ENCODE measurements at places on chromosomes 4 and X.

- no peak for DNase-seq
Observed at GRCh38 chrX:70554523-70554922, 109.9 kb downstream of the DLG3 start.

DNA sequence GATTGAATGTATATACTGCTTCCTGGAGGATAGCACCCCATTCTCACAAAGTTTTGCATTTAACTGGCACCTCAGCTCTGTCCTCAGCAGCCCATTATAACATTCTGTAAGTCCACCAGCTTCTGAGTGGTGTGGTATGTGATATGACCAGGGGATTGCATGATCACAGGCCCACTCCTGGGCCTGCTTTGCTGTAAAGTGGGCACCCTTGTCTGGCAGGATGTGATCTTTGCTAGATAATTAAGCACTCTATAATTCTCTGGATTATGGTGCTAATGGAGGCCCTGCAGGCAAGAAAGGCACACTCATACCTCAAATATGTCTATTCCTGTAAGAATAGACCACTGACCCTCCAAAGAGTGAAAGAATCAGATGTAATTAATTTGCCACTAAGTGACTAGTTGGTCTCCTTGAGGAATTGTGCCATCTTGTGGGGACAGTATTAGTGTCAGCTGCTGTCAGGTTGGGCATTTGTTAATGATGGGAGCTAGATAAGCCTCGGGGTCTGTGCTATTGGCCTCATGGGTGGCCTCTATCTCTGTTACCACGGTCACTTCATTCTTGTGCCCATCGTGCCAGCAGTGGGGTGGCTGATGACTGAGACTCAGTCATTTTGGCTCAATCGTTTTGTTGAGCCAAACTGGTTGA is 2.2 kb upstream of the CFI start:
- no peak for DNase-seq

DNA sequence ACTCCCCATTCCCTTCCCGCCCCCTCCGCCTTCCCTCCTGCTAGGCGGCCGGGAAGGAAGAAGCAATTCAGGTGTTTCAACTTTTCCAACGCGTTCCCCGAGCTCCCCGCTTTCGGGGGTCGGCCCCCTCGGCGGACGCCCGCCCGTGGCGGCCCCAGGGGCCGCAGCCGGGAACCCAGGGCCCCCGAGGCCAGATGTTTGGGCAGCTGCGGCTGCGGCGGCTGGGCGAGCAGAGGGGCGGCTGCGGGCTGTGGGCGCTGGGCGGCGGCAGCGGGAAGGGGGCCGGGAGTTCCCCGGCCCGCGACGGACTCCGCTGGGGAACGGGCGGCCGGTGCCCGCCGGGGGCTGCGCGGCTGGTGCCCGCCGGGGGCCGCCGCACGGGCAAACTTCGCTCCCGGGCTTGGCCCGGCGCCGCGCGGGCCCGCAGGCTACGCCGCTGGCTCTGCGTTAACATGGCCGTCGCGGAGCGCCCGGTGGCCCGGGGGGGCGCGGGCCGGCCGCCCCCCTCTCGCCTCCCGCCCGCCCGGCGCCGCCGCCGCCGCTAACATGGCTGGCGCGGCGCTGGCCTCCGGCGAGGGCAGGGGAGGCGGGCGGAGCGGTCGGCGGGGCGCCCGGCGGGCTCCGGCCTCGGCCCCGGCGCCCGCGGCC is 510 bp downstream of the HMGB3 start:
- DNase-seq = no peak

DNA sequence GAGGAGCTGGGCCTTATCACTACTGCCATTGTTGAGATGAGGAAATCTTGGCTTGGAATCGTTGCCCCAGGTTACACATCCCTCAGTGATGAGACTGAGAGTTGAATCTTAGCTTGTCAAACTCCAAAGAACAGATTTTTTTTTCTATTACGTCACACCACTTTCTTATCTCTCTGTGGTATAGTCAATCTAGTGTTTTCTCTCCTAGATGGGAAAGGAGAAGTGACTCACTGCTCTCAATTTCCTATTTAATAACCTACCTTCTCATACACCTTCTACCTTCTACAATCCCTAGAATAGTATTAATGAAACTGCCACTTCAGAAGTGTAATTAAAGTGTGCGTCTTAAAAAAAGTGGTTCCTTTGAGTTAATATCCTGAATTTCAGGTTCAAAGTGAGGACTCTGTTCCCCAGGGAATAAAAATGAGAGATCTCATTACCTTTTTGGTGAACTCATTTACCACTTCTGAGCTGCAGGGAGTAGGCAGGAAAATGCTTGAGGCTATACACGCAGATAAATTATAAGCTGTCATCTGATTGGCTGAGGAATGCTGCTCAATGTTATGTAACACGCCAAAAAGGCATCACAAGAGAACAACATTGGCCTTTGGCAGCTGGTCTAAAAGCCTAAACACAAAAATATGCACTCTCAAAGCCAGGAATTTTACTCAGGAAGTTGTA is 59.3 kb downstream of the MAD2L1 start:
- no peak for DNase-seq

DNA sequence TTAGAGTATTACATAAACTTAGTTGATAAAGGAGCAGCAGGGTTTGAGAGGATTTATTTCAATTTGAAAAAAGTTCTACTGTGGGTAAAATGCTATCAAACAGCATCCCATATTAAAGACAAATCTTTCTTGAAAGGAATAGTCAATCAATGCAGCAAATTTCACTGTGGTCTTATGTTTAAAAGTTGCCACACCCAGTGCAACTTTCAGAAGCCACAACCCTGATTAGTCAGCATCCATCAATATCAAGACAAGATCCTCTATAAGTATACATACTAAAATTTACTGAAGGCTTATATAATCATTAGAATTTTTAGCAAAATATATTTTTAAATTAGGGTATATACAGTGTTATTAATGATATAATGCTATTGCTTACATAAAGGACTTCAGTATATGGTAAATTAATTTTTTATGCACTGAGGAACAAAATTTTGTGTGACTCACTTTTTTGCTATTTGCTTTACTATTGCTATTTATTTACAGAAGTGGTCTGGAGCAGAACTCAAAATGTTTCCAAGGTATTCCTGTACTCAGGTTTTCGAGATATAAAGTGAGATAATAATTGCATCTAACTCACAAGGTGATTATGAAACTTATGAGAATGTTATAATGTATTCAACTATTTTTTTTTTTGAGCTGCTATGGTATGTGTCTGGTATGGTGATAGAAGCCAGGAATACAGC is 1127.6 kb downstream of the ADGRL3 start:
- no peak for DNase-seq

GRCh38 chr4:74612837-74613236 is 167.9 kb downstream of the AREG start:
- no peak for DNase-seq

GRCh38 chr4:25970226-25970675 is 56.2 kb downstream of the SMIM20 start:
- no peak for DNase-seq

- DNase-seq = no peak
Observed at GRCh38 chrX:17553961-17554482, 179.0 kb downstream of the NHS start.

DNA sequence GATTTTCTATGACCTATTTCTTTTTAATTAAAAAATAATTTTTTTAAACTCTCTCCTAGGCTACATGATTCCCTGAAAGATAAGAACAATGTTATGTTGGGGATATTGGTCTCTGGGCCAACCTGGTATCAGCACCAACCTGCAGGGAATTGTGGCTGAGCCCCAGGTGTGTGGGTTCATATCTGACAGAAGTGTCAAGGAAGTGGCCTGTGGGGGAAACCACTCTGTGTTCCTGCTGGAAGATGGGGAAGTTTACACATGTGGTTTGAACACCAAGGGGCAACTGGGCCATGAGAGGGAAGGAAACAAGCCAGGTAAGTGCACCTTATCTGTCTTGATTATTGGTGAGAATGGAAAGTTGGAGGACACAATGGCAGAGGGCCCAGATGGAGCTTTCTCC is 13.5 kb downstream of the HERC3 start:
- no peak for DNase-seq

DNA sequence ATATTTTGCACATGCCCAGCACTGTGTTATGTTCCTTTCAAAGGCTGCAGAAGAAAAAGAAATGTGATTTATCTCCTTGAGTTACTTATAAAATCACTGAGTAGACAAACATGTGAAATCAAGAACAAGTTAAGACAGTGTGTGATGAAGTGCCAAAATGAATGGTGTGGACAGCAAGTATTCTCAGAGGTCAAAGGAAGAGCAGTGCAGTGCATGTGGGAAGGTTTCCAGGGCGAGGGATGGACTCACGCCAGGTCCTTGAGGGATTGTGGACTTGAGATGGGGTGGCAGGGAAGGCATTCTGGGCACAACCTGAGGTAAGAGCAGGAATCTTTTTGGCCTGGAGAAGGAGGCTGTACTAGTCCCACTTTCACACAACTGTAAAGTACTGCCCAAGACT is 115.5 kb downstream of the FNIP2 start:
- no peak for DNase-seq

- DNase-seq = no peak
Observed at GRCh38 chr4:87882321-87882720, 49.6 kb downstream of the MEPE start.

GRCh38 chrX:100673397-100673953 is 29.5 kb downstream of the SRPX2 start:
- DNase-seq = no peak
